Mesothelial cell of epicardium (in vitro differentiated cells): ENCODE measurements at places on chromosomes 2 and 18. TPM values are rescaled to one million over a fixed set of nuclear protein-coding genes. Genes with fewer than 3 reads are reported as not detected.

Gene IL1R2
- not detected in 3 replicates for total RNA-seq

Gene SPEG
- 95.4 to 97.7 TPM (median 97.7 TPM) in 3 replicates for total RNA-seq

Gene DSG1
- 0.07 to 0.18 TPM (median 0.09 TPM) in 3 replicates for total RNA-seq

Gene CCDC150
- total RNA-seq = 16.6 to 18.0 TPM (median 16.8 TPM) in 3 replicates

Gene ABCB11
- 0.02 to 0.18 TPM (median 0.07 TPM) in 3 replicates for total RNA-seq

Gene GPBAR1
- 0.55 to 0.93 TPM (median 0.78 TPM) in 3 replicates for total RNA-seq

Gene COL4A3
- not detected in 3 replicates for total RNA-seq

Gene CPLX4
- total RNA-seq = not detected in 3 replicates

Gene GCG
- total RNA-seq = 0.29 to 0.36 TPM in 2 of 3 replicates, not detected in the other

Gene RAB10
- 86.5 to 90.6 TPM (median 90.2 TPM) in 3 replicates for total RNA-seq

Gene KHK
- 3.3 to 4.1 TPM (median 3.6 TPM) in 3 replicates for total RNA-seq

Gene ANKRD44
- 7.7 to 10.8 TPM (median 10.4 TPM) in 3 replicates for total RNA-seq

Gene FBXO15
- total RNA-seq = 1.6 to 2.3 TPM (median 2.2 TPM) in 3 replicates

Gene RTP5
- not detected in 3 replicates for total RNA-seq

Gene PPP1R1C
- total RNA-seq = 5.8 to 6.8 TPM (median 6.3 TPM) in 3 replicates

Gene MXD1
- total RNA-seq = 8.7 to 10.4 TPM (median 9.7 TPM) in 3 replicates

Gene IL1RN
- total RNA-seq = not detected in 3 replicates

Gene SKOR2
- not detected in 3 replicates for total RNA-seq

Gene OTOS
- total RNA-seq = not detected in 3 replicates

Gene SLC16A14
- total RNA-seq = 9.5 to 10.1 TPM (median 9.7 TPM) in 3 replicates

Gene FOXI3
- 0.24 to 0.40 TPM (median 0.27 TPM) in 3 replicates for total RNA-seq

Gene SCN7A
- 2.2 to 2.6 TPM (median 2.5 TPM) in 3 replicates for total RNA-seq

Gene ZC3H6
- total RNA-seq = 12.1 to 16.2 TPM (median 15.8 TPM) in 3 replicates

Gene BOLL
- not detected in 3 replicates for total RNA-seq

Gene COLEC12
- total RNA-seq = 68.7 to 70.5 TPM (median 70.0 TPM) in 3 replicates

Gene DPP10
- 73.0 to 82.0 TPM (median 74.1 TPM) in 3 replicates for total RNA-seq

Gene PLB1
- total RNA-seq = 1.1 to 2.2 TPM (median 1.2 TPM) in 3 replicates

Gene TUBA3E
- not detected in 3 replicates for total RNA-seq

Gene TMEM247
- total RNA-seq = not detected in 3 replicates

Gene TM4SF20
- not detected in 3 replicates for total RNA-seq

Gene FAM124B
- 0.09 TPM in 1 of 3 replicates, not detected in the others for total RNA-seq

Gene STAT4
- 1.9 to 2.9 TPM (median 2.4 TPM) in 3 replicates for total RNA-seq

Gene ALKAL2
- 0.50 to 1.4 TPM (median 1.1 TPM) in 3 replicates for total RNA-seq

Gene CTNNA2
- total RNA-seq = 4.9 to 5.7 TPM (median 5.1 TPM) in 3 replicates

Gene GKN2
- not detected in 3 replicates for total RNA-seq
